H1 (cell line): ENCODE measurements at places on chromosomes 3 and 15. TPM values are rescaled to one million over a fixed set of nuclear protein-coding genes. Genes with fewer than 3 reads are reported as not detected.

The TMEM207 gene
- not detected in 2 replicates for polyA plus RNA-seq

The EOMES gene
- 0.09 TPM in 2 replicates for polyA plus RNA-seq

The HLTF gene
- polyA plus RNA-seq, result 18.1 and 21.9 TPM in 2 replicates

The MESP2 gene
- polyA plus RNA-seq, result 0.80 and 1.6 TPM in 2 replicates

The SNURF gene
- polyA plus RNA-seq, result 6.2 and 9.9 TPM in 2 replicates

The PRR20G gene
- 0.24 and 0.67 TPM in 2 replicates for polyA plus RNA-seq

The GOLGA8T gene
- polyA plus RNA-seq, result 0.03 and 0.30 TPM in 2 replicates

The CADPS gene
- 7.1 and 7.4 TPM in 2 replicates for polyA plus RNA-seq

The SPATA12 gene
- 0.93 and 0.97 TPM in 2 replicates for polyA plus RNA-seq

The TJP1 gene
- 32.2 and 46.3 TPM in 2 replicates for polyA plus RNA-seq

The SYNPR gene
- polyA plus RNA-seq, result 0.39 and 0.46 TPM in 2 replicates

The SLC9C1 gene
- polyA plus RNA-seq, result 0.06 and 0.15 TPM in 2 replicates

The PRSS50 gene
- 0.71 and 1.1 TPM in 2 replicates for polyA plus RNA-seq

The SLC28A1 gene
- polyA plus RNA-seq, result 0.03 and 0.09 TPM in 2 replicates

The H1-8 gene
- polyA plus RNA-seq, result not detected in 2 replicates

The DUOXA1 gene
- 0.18 and 0.24 TPM in 2 replicates for polyA plus RNA-seq

The LINGO1 gene
- 114 and 166 TPM in 2 replicates for polyA plus RNA-seq

The STARD5 gene
- polyA plus RNA-seq, result 10.0 and 10.4 TPM in 2 replicates

The FBXO40 gene
- 0.03 and 0.05 TPM in 2 replicates for polyA plus RNA-seq

The MYL3 gene
- polyA plus RNA-seq, result 0.06 TPM in 1 of 2 replicates, not detected in the other

The CCK gene
- 2.8 and 3.5 TPM in 2 replicates for polyA plus RNA-seq

The LMOD3 gene
- not detected in 2 replicates for polyA plus RNA-seq

The ACVR2B gene
- 24.7 and 32.2 TPM in 2 replicates for polyA plus RNA-seq

The LPCAT4 gene
- polyA plus RNA-seq, result 109 and 152 TPM in 2 replicates

The NR2C2 gene
- 16.6 and 17.5 TPM in 2 replicates for polyA plus RNA-seq

The BRPF1 gene
- 11.3 and 16.3 TPM in 2 replicates for polyA plus RNA-seq

The CCR2 gene
- polyA plus RNA-seq, result not detected in 2 replicates

The RBP2 gene
- polyA plus RNA-seq, result not detected in 2 replicates

The KLHL6 gene
- 0.05 and 0.08 TPM in 2 replicates for polyA plus RNA-seq

The KBTBD13 gene
- not detected in 2 replicates for polyA plus RNA-seq
